ENCODE measurements at places on chromosomes 4 and X.
A peak's percentile ranks its signal among the peaks of the same experiment; 100 is the strongest.

- DNase-seq = no peak
These were observed 302.9 kb upstream of the FAM241A start for GRCh38 chr4:111842336-111842735.

- no peak for DNase-seq
These were observed 1.9 kb upstream of the TCEAL1 start for GRCh38 chrX:103626855-103627254.

- no peak for DNase-seq
These were observed 311.8 kb downstream of the ADGRL3 start for GRCh38 chr4:61511716-61512488.

- no peak for DNase-seq
These were observed 36.5 kb downstream of the PRR32 start for GRCh38 chrX:126855839-126856524.

GRCh38 chr4:100872811-100873210 is 355.0 kb upstream of the EMCN start:
- DNase-seq = no peak

DNA sequence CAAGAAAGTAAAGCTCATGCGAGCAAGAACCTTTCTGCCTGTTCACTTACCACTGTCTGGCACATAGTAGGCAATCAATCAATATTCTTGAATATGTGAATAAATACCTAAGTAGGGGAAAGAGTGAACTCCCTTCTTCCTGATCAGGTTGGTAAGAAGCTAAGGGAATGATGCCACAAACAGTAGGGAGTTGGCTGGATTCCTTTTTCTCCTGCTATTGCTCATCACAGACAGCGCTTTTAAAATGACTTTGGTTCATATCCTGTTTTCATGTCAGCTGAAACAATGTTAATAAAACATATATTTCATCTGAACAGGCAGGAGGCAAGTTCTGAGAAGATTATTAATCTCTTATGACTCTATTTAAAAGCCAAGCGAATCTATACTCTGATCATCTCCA is 99.2 kb downstream of the NSUN7 start:
- DNase-seq = no peak

DNA sequence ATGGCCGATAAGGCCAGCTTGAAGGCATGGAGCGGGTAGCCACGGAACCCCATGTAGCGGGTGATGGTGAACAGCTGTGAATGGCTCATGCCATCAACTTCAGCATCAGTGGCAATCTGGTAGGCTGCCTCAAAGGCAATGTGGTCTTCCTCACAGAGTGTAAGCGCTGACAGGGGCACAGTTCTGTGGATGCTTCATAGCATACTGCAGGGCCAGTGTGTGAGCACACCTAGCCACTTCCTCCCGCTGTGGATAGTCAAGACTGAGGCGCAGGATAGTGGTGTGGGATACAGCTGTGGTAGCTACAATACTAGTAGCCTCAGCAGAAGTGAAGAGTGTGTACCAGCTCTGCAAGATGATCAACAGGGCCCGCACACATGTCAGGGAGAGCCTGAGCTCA is 40.5 kb downstream of the C4orf33 start:
- DNase-seq = no peak

GRCh38 chr4:3240936-3241522 is 7.9 kb upstream of the MSANTD1 start:
- DNase-seq = no peak

GRCh38 chr4:113745711-113746110 is 15.8 kb downstream of the CAMK2D start:
- no peak for DNase-seq

DNA sequence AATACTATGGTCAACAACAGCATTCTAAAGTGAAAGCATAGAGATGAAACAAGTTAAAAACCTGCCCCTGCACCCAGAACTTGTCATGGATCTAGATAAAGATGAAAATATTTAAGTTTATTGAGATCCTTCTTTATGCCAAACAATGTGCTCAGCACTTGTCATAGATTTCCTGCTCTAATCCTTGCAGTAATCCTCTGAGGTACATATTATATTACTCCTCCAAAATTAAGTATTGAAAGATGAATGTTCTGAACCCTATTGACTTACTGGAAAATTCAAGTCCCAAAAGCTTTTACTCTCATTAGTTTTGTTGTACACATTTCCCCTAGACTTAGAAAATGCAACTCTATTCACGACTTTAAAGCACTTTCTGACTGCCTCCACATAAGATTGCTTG is 35.6 kb downstream of the CAMK2D start:
- DNase-seq = no peak

DNA sequence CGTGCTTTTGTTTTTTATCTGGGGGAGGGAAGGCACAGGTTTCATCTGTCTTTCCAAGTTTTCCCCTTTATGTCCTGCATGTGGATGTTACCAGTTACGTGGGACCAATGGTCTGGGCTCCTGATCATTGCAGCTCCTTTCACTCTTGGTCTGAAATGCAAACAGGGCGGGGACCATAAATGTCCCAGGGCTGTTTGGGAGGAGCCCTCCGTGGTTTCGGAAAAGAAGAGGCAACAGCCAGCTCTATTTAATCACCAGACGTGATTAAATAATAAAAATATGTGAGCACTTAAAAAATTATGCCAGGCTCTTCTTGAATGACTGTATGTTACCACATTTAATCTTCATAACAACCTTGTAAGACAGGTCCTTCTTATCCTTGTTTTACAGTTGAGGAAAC is 30.8 kb upstream of the C1GALT1C1 start:
- no peak for DNase-seq

- no peak for DNase-seq
These were observed 28.0 kb downstream of the ING2 start for GRCh38 chr4:183532821-183533220.

GRCh38 chr4:104941661-104942062 is 205.0 kb upstream of the TET2 start:
- DNase-seq = no peak

DNA sequence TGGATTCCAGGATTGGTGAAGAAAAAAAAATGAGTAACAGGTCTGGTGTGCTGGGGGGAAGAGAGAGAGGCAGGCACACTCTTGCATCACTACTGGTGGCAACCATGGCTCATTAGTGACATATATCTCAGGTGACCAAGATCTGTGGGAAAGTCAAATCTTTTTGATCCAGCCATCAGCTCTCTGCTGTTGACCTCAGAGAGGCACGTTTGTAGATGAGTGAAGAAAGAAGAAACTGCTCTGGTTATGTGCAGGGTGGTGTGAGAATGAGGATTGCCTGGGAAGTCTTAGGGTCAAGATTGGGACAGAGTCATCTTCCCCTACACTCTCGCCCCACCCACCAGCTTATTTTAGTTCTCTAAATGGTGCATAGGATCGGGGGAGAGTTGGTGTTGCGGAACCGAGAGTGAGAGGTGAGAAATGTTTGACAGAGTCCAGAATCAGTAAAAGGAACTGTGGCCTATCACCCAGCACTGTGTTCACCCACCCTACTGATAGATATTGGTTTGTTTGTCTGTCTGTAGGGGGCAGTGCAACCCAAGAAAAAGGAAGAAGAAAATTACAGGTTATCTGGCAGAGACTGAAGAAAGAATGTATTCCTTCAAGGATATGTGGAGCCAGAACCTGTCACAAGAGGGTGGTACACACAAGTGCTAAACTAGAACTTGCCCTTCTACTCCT is 21.9 kb downstream of the ARMCX6 start:
- no peak for DNase-seq

DNA sequence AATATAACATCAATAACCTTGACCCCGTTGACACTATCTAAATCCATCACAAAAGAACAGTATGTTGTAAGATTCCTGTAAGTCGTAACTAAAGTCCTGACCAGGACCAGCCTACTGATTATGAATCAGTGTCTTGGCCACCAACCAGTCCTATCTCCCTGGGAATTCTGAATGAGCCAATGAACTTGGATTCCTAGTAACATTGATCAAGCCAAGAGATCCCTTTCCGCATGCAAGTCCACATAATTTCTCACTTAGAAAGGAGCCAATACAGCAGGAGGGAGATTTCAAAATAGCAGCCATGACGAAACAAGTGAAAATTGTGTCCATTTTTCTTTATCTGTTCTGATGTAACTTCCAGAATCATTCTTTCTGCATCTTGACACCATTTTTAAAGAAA is 9.5 kb downstream of the XPNPEP2 start:
- no peak for DNase-seq

DNA sequence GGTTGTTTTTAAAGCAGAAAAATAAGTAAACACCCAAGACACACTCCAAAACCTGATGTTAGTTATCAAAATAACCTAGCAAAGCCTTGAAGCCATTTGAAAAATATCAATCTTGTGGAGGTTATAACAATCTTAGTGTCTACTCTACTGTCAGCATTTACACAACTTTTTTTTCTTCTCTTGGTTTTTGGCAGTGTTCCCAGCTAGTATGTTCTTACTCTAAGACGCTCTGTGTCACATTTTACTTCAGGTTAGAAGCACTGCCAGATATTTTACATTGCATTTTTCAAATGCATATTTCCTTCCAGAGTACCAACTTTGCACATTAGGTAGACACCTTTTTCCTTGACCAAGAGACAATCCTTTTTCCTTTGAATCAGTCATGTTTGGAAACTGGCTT is 114.0 kb upstream of the INPP4B start:
- DNase-seq = no peak

DNA sequence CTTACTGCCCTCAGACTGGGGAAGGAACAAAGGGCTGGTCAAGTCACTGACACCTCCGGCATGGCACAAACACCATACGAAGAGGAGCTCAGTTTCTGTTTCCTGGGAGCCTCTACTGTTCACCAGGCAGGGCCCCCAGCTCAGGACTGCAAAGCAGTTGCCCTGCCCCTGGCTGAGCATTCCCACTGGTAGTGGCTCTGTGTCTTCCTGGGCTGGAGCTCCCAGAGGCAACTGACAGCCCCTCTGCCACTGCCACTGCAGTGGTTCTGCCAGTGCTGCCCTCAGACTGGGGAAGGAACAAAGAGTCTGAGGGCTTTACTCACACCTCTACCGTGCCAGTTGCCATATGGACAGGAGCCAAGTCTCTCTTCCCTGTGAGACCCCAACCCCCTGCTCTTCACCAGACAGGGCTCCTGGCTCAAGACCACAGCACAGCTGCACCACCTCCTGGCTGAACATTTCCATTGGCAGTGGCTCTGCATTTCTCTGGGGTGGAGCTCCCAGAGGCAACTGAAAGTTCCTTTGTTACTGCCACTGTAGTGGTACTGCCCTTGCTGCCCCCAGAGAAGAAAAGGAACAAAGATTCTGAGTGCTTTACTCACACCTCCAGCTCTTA is 67.9 kb downstream of the SMARCA5 start:
- DNase-seq = no peak

- DNase-seq = peak; percentile 64
These were observed 3.5 kb downstream of the TMSB4X start for GRCh38 chrX:12978205-12979025.

GRCh38 chrX:9942086-9942485 is 25.1 kb upstream of the CLDN34 start:
- peak; percentile 7 for DNase-seq

DNA sequence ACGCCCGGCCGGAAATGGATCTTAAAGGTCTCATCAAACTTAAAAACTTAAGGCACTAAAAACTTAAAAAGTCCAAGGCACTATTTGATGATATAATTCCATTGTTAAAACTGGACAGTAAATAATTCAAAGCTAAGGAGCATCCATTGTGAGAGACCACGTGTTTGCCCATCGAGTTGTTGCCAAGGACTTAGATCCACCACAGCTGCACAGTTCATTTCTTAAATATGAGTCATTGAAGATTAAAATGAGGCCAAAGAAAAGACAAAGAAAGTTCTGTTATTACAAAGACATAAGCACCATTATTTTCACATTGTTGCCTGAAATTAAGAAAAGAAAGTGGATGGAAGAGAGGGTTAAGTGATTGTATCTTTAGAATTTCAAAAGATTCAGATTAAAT is 411.5 kb upstream of the FTHL17 start:
- DNase-seq = no peak

DNA sequence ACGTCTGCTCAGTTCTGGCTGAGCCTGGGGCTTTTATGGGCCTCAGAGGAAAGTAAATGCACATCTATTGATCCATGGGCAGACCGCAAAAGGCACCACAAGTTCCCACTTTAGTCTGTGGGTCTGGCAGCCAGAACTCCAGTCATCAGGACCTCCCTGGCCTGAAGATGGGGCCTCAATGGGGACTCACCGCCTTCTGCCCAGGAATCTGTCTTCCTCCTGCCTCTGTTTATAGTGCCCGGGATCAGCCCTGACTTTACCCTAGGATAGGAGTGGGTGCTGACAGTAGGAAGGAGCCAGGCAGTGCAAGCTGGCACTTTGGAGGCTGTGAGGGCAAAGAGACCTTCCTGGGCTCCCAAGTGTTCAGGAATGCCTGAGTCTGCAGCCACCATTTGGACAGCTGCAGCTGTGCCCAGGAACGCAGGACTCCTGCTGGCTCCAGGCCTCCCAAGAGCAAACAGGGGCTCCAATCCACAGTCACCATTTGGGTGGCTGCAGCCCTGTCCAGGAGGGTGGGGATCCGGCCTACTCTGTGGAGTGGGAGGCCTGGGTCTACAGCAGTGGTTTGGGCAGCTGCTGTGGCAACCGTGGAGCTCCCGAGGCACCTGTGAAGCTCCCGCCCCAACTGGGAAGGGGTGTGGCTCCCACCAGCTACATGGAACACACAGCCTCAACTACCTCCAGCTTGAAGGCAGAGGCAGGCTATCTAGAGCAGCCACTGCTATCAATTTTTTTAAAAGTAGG is 1440.9 kb upstream of the ADGRL3 start:
- DNase-seq = no peak

DNA sequence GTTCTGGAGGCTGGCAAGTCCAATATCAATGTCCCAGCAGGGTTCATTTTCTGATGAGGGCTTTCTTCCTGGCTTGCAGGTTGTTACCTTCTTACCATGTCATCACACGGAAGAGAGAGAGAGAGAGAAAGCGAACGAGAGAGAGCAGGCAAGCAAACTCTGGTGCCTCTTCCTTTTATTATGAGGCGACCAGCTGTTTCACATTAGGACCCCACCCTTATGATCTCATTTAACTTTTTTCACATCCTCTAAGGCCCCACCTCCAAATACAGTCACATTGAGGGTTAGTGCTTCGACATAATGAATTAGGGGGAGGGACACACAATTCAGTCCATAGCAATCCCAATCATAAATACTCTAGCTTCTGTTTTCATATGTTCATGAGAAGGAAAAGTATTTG is 10.6 kb upstream of the GPR174 start:
- DNase-seq = no peak

GRCh38 chr4:88613417-88613875 is 21.2 kb downstream of the HERC3 start:
- DNase-seq = no peak

- no peak for DNase-seq
These were observed 128.1 kb downstream of the PTTG2 start for GRCh38 chr4:38088321-38088720.

DNA sequence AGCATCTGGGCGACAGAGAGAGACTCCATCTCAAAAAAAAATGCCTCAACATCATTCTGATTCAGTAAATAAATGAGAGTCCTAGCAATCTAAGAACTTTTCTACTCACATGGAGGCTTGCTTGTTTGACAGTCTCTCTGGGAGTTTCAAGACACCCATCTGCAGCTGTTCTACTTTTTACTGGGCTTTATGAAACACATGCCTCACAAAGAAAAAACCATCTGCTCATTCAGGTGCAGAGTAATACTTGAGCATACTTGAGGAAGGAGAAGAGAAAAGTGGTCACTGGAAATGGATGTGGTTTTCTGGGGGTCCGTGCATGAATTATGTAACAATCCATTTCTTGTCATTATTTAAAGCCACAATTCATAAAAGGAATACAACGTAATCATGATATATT is 87.1 kb upstream of the DDX53 start:
- DNase-seq = no peak

Data from activated effector memory CD4-positive, alpha-beta T cell treated with Interleukin-2 at 50 U/mL for 16 hours (primary cell).